HS-5 (cell line): ENCODE measurements at places on chromosomes 13 and 19.

GRCh38 chr13:57704031-57704430 lies 72.5 kb downstream of the PCDH17 start:
- DNase-seq, result no peak

DNA sequence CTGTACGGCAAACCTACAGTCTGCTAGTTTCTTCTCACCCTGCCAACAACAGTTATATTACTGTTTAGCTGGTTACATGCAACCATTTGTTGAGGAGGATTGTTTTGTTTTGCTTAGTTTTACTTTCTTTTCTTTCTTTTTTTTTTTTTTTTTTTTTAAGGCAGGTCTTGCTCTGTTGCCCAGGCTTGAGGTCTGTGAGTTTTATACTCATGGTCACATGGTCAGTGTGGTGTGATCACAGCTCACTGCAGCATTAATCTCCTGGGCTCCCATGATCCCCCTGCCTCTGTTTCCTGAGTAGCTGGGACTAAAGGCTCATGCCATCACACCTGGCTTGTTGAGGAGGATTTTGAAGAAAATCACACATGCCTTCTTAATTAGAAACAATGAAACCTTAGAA lies 505.6 kb downstream of the GPC5 start:
- no peak for DNase-seq

- no peak for DNase-seq
Observed at GRCh38 chr19:52028780-52029123, 573 bp upstream of the ZNF614 start.

- DNase-seq, result no peak
Observed at GRCh38 chr19:46469541-46470185, 1.7 kb downstream of the PNMA8A start.

- no peak for DNase-seq
Observed at GRCh38 chr19:31535691-31536460, 186.6 kb upstream of the TSHZ3 start.
